ENCODE measurements at places on chromosomes 2 and 18.

DNA sequence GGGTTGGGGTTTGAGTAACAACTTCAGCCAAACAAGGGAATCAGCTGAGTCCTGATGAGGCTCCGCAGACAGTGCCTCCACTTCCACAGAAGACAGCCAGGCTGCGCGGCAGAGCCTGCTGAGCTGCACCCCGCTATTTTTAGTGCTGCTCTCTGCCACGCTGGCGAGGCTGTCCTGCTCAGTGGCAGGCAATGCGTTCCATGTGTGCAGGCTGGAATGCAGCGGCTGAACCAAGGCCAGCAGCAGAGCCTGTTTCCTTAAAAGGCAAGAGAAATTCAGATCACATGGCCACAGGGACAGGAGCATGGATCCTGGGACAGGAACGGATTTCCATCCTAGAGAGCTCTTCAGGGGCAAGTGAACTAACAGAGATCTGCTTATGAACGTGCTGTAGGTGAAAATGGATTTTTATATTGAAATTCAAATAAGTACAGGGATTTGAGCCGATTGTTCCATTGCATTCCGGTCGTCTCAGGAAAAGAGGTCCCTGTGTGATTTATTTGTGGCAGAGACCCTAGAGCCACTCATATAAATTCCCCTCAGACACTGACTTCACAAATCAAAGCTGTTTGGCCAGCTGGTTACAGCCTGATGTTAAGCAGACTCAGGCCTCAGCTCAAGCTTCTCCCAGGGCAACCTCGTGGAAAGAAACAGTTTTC lies 98.7 kb downstream of the COL6A3 start:
- DNase-seq, result no peak

DNA sequence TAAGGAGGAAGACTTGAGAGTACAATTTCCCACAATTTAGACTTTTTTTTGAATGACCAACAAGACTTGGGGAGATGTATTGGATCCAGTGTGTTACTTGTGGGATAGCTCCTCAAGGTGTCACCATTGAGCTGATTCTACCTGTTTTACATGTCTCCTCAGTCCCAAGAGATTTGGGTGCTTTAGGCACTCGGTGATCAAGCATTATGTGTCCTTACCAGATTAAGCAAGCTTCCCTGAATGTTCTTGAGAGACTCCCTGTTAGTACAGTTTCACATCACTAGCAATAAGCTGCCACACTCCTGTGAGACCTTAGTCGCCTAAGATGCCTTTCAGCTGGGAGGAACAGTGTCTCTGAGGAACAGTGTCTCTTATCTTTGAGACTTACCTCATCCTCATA lies 384.3 kb upstream of the SYT4 start:
- DNase-seq, result peak; percentile 27

DNA sequence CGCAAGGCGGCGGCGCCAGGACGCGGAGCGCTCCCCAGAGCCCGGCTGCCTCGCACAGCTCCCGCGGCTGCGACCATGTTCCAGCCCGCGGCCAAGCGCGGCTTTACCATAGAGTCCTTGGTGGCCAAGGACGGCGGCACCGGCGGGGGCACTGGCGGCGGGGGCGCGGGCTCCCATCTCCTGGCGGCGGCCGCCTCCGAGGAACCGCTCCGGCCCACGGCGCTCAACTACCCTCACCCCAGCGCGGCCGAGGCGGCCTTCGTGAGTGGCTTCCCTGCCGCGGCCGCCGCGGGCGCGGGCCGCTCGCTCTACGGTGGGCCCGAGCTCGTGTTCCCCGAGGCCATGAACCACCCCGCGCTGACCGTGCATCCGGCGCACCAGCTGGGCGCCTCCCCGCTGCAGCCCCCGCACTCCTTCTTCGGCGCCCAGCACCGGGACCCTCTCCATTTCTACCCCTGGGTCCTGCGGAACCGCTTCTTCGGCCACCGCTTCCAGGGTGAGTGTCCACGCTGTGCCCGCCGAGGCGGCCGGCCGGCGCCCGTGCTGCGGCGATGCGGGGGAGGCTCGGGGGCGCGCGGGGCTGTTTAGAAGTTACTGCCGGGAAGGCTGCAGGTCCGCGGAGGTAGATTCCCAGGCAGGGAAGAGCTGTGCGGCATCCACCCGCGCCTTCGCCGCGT lies 696 bp downstream of the EMX1 start:
- DNase-seq, result no peak

DNA sequence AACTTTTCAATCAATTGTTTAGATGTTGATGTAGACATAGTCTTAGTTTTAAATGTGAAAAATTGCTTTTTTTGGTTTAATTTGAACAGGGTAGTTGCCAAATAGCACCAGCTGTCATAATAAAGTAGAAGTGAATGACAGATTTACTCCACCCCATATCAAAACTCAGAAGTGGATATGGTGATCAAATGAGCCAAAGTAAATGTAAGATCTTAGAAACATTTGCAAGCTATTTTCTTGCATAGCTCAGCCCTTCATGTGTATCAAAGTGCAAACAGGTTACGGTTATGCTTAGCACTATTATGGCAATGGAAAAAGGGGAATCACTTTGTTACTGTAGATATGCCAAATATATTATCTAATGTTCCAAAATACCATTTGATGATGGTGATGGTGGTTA lies 540.9 kb upstream of the NRP2 start:
- no peak for DNase-seq

- DNase-seq, result no peak
These were observed 192.4 kb upstream of the ERBB4 start for GRCh38 chr2:212730994-212731393.

GRCh38 chr2:45786836-45787357 lies 135.4 kb downstream of the PRKCE start:
- DNase-seq, result no peak

- no peak for DNase-seq
These were observed 60.8 kb upstream of the CCDC195 start for GRCh38 chr2:224776795-224777558.

GRCh38 chr2:231362555-231363184 lies 32.8 kb upstream of the B3GNT7 start:
- peak; percentile 54 for DNase-seq

DNA sequence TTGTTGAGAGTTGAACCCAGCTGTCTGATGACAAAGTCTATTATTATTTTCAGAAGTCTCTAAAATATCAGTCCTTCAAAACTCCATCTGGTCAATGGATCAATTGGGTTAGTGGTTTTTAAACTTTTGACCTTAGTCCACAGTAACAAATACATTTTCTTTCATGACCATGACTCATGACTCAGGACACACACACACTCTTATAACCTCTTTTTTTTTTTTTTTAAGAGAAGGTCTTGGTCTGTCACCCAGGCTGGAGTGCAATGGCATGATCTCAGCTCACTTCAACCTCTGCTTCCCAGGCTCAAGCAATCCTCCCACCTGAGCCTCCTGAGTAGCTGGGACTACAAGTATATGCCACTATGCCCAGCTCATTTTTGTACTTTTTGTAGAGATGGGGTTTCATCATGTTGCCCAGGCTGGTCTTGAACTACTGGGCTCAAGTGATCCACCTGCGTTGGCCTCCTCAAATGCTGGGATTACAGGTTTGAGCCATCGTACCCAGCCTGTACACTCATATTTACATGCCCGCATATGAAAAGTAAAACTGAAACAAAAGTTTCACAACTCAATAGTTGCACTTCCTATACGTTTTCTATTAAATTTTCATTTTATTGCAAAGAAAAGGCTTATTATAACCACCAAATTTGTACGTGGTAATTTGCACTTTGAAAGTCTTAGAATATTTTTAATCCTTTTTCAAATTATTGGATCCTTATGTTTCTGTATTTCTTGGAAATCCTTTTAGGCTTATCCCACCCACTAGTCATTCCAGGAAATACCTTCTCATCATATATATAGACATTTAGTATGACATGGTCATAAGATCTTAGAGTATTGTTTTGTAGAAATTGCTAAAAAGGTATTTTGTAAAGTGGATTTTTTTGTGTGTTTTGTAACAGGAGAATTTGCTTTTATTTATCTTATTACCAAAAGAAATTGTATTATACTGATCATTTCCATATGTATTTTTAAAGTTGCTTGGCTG lies 199.0 kb downstream of the LPIN1 start:
- DNase-seq, result no peak

Data from hematopoietic multipotent progenitor cell treated with erythropoietin and hydrocortisone succinate and interleukin-3 and kit ligand, for 4 days (in vitro differentiated cells).